ENCODE measurements at places on chromosomes 11 and 22.

DNA sequence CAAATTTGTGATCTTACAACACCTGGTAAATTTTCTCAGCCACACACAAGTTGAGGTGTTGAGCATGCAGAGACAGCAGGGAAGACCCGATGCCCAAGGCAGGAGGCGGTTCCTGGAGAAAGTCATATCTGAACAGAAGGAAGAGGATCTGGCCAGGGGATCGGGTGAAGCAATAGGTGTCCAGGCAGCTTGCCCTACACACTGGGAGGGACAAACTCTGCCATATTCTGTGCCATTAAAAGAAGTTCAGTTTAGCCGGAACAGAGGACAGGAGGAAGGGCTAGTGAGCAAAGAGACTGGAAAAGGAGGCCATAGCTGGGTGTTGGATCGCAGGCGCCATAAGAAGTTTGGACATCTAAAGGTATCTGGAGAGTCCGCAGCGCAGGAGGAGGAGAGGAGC, 76.5 kb downstream of the TMPRSS5 start:
- DNase-seq: no peak

DNA sequence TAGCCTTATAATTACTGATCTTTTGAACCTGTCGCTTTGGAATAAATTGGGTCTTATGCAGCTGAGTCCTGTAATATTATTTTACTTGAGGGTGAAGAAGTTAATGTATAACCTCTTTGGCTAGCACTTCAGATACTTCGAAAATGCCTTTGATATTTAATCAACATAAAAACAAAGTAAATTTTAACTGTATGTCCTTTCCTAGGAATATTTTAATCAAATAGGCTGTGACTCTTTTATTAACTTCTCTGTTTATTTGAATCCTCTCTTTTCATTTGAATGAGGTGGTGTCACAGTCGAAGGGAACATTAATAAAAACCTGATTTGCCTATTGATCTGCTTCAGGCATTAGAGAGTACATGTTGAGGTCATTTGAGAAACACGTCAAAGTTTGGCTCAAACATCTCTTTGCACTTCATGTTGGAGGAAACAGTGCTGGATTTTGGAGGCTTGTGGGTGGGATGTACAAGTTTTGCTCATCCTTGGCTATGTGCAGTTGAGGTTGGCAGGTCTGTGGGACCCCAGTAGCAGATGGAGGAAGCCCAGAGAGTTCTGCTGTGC, 143.6 kb downstream of the NCAM1 start:
- DNase-seq: no peak

DNA sequence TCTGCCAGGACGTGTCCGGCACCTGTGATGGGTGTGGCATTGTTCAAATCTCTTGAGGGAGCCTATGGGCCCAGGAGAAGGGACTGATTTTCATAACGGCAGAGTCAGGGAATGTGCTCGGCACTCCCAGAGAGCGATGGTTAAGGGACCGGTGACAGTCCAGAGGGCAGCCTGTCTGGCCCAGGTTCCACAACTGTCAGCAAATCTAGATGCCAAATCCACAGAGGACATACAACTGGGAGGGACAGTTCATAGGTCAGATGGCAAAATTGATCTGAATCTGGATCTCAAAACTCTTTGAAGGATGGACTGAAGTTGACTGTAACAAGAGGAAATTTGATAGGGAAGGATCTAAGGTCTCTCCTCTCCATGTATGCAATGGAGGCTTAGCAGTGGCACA, 7.5 kb downstream of the SEC14L2 start:
- DNase-seq: no peak

GRCh38 chr22:33535937-33536875, 384.1 kb downstream of the LARGE1 start:
- no peak for DNase-seq

All from urinary bladder (tissue), 4 donors.